Spinal cord (tissue), 10 donors: ENCODE measurements at places on chromosomes 11 and 22. TPM values are rescaled to one million over a fixed set of nuclear protein-coding genes. Genes with fewer than 3 reads are reported as not detected.

GRCh38 chr22:23841736-23842445, 3.1 kb upstream of the DERL3 start:
- no peak for DNase-seq

- DNase-seq, result no peak
Measured at GRCh38 chr11:17596310-17596669, 49.2 kb downstream of the OTOG start.

The FADS1 gene
- total RNA-seq, result 63.6 TPM

The NAALAD2 gene
- total RNA-seq, result 28.1 TPM

The SMTNL1 gene
- total RNA-seq, result not detected
